Renal pelvis (tissue), 12 donors: ENCODE measurements at places on chromosomes 1 and 21.

- DNase-seq: no peak
These were observed 10.6 kb upstream of the COL6A1 start for GRCh38 chr21:45970674-45971615.

DNA sequence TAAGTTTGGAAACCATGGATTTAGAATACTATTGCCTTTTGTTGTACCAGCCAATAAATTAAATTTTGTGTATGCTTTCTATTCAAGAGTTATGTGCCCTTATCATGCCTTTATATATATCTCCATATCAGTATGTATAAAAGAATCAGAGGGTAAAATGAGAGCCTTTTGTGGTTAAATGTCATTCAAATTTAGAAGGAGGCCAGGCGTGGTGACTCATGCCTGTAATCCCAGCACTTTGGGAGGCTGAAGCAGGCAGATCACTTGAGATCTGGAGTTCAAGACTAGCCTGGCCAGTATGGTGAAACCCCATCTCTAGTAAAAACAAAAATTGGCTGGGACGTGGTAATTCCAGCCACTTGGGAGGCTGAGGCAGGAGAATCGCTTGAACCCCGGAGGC lies 88.9 kb downstream of the XPR1 start:
- DNase-seq: no peak

DNA sequence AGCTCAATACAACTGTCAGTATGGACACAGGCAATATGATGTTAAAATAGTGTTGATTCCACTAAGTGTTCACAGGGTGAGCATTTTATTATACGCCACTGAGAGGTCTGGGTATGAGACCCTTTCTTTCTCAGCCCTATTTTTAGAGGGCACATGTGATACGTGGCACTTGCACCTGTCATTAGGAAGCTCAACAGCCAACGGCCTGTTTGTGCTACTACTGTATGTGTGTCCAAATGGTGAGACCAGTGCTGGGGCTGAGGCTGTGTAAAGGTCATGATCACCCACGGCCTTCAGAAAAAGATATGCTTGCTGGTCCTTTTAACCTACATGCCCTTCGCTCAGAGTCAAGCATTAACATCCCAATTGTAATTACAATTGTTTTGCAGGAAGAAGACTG lies 176.2 kb downstream of the DUSP10 start:
- DNase-seq: no peak

- DNase-seq: no peak
These were observed at the start of gene SLAMF1 for GRCh38 chr1:160646711-160647328. SLAMF1 (minus strand) TSS chr1:160647044; CDS start chr1:160646945, 99 bp downstream.

- no peak for DNase-seq
These were observed 5.5 kb upstream of the CD1A start for GRCh38 chr1:158248771-158249170.

DNA sequence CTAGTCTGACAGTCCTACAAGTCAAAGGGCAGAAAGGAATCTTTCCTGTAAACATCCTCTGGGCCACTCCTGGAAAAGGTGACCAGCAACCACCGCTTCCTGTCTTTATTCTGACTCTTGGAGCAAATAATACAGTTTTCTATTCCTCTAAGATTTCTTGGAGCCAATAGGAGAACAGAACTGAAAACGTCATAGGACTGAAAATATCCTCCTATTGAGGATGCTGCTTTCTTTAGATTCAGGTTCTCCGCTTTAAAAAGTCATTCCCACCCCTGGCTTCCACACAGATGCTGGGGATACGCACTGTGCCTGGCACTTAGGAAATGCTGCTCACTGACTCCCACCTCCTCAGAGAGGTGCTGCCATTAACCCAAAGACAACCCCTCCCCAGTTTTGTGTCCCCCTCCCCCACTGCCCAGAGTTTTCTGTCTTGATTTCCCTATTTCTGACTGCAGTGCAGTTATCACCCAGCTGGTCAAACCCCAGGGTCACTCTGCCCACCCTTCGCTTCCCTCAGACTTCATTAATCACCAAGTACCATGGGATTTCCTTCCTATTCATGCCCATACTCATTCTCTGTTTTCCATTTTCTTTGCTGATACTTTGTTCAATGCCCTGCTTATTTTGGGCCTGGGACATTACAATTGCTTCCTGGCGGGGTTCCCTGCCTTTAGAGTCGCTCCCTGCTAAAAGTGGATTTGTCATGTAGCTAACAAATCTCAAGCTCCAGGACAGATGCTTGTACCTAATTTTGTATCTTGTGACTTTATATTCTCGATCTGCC lies 82.1 kb upstream of the ARHGAP29 start:
- no peak for DNase-seq

DNA sequence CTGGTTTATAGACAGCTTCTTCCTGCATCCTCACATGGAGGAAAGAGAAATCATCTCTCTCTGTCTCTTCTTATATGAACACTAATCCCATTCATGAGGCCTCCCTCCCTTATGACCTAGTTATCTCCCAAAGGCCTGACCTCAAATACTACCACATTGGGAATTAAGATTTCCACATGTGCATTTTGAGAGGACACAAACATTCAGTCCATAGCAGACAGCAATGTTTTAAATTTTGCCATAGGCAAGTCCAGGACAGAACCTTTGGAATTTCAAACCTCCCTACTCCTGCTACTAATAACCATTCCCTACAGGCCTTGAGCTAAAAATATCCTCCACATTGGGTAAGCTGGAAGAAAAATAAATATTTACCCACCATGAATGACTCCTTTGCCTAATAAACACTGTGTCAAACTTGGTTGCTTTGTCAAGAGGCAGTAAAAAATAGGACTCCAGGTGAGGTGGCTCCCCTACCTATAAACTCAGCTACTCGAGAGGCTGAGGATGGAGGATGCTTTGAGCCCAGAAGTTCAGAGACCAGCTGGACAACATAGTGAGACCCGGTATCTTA lies 113.7 kb downstream of the ZNF281 start:
- no peak for DNase-seq

- no peak for DNase-seq
These were observed 28.2 kb upstream of the FCRL4 start for GRCh38 chr1:157626099-157626498.

DNA sequence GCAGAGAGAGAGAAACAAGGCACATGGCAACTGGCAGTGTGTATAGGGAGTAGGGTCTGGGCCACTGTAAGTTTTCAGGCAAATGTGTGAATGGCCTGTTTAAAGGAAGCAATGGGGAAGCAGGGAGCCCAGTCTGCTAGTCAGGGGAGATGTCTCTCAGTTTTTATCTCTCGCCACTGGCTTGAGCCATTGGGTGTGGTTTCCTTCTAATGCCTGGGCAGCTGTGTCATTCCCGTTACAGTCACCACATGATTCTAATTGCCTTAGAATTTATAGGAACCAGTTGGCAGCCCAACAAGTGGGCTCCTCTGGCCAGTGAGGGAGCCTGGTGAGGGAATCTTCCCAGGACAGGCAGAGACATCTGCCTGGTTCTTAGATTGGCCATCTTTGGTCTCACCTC lies 182.4 kb downstream of the DISC1 start:
- no peak for DNase-seq

- DNase-seq: no peak
These were observed 26.9 kb upstream of the LRRC3 start for GRCh38 chr21:44428281-44428960.

DNA sequence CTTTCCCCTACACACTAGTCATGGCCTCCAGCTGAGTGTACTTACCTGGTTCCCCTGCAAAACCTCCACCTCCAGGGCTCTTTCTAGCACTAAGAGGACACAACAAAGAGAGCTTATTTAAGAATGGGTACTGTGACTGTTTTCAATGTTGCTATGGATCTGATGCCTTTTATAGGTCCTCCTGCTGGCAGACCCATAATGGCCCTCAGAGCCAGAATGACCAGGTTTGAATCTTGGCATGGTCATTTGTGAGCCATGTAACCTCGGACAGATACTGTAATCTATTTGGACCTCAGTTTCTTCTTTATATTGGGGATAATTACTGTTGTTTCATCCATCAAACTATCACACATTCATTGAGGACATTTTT lies 137.6 kb upstream of the USP24 start:
- no peak for DNase-seq

GRCh38 chr1:160169553-160170399 lies 18.4 kb downstream of the ATP1A4 start:
- no peak for DNase-seq

- peak; percentile 68 for DNase-seq
These were observed 169.0 kb upstream of the AJAP1 start for GRCh38 chr1:4485398-4485797.

- DNase-seq: no peak
These were observed 30.3 kb upstream of the TRAPPC10 start for GRCh38 chr21:43981871-43982210.

DNA sequence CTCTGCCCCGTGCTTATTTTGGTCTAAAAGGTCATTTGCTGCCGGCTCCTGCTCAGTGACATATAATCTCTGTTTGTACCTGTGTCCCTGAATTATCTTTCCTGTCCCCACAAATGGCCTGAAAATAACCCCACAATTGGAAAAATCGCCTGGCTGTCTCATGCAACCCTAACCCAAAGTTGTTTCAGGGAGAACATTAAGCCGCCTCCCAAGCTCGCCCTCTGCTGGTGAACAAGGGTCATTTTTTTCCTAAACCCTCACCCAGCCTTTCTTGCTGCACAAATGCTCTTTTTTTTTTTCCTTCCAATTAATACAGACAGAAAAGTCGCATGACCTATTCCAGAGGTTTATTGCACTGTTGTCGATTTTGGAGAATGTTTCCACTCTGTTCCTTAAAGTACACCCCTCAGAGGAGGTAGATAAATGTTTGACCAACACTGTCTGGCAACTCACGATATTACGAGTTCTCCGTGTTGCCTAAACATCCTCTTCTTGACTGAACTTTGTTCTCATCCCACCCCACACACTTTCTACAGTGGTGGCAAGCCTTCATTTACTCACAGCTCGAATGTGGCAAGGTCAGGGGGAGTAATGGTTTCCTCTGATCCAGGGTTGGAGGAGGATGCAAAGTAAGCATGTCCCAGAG lies 148.7 kb downstream of the ZZZ3 start:
- DNase-seq: peak; percentile 69

- no peak for DNase-seq
These were observed 17.8 kb upstream of the MAST2 start for GRCh38 chr1:45785583-45785982.

GRCh38 chr1:161233102-161233501 lies 4.9 kb downstream of the NR1I3 start:
- DNase-seq: no peak

- DNase-seq: no peak
These were observed 58.0 kb downstream of the NPHP4 start for GRCh38 chr1:5934058-5934884.

DNA sequence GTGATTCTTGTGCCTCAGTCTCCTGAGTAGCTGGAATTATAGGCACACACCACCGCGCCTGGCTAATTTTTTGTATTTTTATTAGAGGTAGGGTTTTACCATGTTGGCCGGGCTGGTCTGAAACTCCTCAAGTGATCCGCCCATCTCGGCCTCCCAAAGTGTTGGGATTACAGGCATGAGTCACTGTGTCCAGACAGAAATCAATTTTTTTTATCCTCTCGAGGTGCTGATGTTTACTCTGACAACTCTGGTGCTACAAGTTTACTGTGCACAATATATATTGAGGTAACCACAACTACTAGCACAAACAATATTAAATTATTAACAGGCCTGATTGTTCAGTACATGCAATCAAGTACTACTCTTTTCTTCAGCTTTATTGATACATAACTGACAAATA lies 39.7 kb downstream of the F13B start:
- DNase-seq: no peak

DNA sequence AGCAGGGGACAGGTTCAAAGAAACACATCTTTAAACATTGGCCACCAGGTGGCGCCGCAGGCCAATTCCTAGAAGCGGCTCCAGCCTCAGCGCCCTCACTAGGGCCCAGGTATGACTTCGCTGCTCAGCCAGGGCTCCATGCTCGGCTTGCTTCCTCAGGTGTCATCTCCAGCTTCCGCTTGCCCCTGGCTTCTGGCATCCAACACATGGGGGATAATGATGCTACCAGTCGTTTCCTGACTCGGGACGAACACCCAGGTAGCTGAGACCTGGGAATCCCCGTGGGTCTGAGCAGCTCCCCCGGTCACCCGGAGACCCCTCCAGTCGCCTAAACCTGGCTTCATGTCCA lies 8.5 kb upstream of the MEX3A start:
- DNase-seq: peak; percentile 82

DNA sequence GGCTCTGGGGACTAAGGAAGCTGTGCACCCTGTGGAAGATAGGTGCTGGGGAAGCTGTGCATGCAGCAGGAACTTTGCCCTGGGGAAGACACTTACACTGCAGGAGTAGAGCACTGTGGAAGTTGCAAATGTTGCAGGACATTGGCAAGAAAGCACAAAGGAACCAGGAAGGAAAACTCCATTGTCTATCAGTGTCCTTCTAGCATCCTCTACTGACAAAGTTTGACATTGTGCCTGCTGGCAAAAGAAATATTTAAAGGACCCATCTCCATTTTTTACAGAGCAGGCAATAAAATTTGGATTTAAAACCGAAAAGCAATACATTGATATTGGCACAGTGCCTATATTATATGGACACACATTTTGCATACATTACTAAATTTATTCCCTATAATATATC lies 394.1 kb downstream of the PBX1 start:
- no peak for DNase-seq

- DNase-seq: no peak
These were observed 1689.1 kb downstream of the KCNT2 start for GRCh38 chr1:194919146-194919545.

DNA sequence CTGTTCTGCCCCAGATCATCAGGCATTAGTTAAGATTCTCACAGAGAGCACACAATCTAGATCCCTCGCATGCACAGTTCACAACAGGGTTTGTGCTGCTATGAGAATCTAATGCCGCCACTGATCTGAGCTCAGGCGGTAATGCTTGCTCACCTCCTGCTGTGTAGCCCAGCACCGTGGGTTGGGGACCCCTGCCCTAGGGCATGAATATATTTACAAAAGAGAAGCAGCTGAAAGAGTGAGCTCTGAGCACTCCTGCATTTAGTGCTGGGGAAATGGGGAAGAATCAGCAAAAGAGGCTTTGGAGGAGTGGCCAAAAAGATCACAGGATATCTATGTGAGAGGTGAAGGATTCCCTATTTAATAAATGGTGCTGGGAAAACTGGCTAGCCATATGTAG lies 5.6 kb downstream of the CFAP57 start:
- no peak for DNase-seq
